ENCODE measurements at places on chromosomes 4 and X.

- no peak for DNase-seq
These were observed 5.8 kb downstream of the CCNQ start for GRCh38 chrX:153592966-153593688.

GRCh38 chr4:84258905-84259830 is 239.9 kb downstream of the NKX6-1 start:
- no peak for DNase-seq

DNA sequence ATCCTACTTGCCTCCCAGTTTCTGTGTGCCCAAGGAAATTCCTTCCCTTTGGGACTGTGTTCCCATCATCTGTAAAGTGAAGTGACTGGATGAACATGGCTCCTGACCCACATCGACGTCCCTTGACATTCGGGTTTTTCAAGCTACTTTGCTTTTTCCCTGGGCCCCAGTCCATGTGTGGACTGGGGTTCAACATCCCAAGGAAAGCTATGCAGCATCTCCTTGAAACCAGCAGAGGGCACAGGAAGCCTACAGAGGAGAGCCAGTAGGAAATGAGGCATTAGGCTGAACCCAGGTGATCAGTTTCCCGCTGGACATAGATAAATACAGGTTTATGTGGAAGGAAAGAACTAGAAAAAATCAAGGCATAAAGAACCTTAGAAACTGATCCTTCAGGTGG is 145.1 kb upstream of the ARHGEF9 start:
- no peak for DNase-seq

DNA sequence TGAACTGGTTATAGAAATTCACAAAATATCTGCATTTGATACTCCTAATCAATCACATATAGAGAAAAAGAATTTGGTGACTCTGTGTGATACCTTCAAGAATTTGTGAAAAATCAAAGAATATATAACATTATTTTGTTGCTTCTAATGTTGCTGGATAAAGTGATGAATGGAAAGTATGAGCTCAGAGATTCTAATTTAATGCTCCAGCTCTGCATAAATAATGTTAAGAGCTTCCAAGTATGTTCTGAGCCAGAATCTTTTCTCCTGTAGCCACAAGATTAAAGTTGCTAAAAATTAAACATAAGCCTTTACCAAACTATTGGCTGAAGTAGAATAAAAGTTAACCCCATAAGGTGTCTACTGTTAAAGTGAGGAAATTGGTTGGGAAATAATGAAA is 294.7 kb upstream of the CT83 start:
- no peak for DNase-seq

DNA sequence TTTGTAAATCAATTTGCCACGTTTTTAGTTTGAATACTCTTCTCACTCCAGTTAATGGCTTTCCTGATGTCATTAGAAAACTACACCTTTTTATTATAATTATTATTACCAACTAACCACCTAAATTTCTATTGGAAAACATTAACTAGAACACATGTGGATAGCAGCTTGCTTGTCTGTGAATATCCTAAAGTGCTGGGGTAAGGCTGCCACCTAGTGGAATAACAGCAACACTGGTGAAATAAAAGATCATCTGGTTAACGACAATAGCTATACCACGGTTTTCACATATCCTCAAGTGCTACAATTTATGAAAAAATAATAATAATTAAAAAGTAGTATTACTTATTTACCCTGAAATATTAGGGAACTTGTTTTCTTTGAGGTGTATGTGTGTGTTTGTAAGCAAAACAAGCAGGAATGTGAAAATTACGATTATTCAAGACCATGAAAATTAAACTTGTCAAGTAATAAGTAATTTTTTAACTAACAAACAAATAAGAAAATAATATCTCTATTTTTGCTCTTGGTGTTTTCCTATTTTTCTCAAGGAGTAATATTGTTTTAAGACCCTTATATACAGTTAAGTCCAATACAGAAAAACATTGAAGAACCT is 130.1 kb upstream of the TECRL start:
- DNase-seq, result no peak
